ENCODE measurements at places on chromosomes 1 and 21. TPM values are rescaled to one million over a fixed set of nuclear protein-coding genes. Genes with fewer than 3 reads are reported as not detected.

- peaks cover 32% of the 10 kb centered on the region for H3K4me1 ChIP-seq
- H3K4me3 ChIP-seq: peak within 1 kb of the TSS; percentile 55
- DNase-seq: peak; percentile 100
- H3K27ac ChIP-seq: peak within 1 kb of the TSS; percentile 88
- H3K27me3 ChIP-seq: no peaks in the 10 kb centered on the region
- H3K36me3 ChIP-seq: no peaks in the 10 kb centered on the region
Observed at GRCh38 chr1:212857992-212858460, at the start of gene FLVCR1. TSS of gene FLVCR1 (plus strand) at chr1:212858275. CDS start at chr1:212858453, 178 bp downstream.

GRCh38 chr1:23624440-23624839 lies 65.1 kb upstream of the ID3 start:
- DNase-seq: no peak
- peaks cover 6% of the 10 kb centered on the region for H3K4me1 ChIP-seq
- peaks cover 5% of the 10 kb centered on the region for H3K27me3 ChIP-seq
- H3K4me3 ChIP-seq: no peak overlapping the region
- H3K36me3 ChIP-seq: no peaks in the 10 kb centered on the region
- peak overlapping the region; percentile 21 for H3K27ac ChIP-seq

DNA sequence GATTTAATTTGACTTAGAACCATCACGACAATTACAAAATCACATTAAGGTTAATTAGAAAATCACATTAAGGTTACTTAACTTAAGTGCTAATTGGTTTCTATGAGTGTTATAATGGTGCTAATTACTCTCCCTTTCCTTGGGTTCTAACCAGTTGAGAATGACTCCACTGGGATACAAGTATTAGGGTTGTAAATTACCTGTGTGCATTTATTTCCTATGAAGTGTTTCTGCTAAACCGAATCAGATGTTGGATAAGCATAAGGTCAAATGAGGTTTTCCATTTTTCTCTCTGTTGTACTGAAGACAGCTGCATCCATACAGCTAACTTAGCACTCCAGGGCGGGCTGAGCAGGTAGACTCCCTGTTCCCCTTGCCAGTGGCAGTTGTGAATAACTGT lies 610.3 kb upstream of the TMPRSS15 start:
- no peaks in the 10 kb centered on the region for H3K27me3 ChIP-seq
- H3K4me3 ChIP-seq: no peak overlapping the region
- no peak overlapping the region for H3K27ac ChIP-seq
- no peaks in the 10 kb centered on the region for H3K36me3 ChIP-seq
- H3K4me1 ChIP-seq: no peaks in the 10 kb centered on the region

GRCh38 chr1:188022661-188023060 lies 1193.9 kb downstream of the PLA2G4A start:
- no peaks in the 10 kb centered on the region for H3K36me3 ChIP-seq
- no peaks in the 10 kb centered on the region for H3K4me1 ChIP-seq
- no peak overlapping the region for H3K27ac ChIP-seq

GFI1 gene
- 19.2 TPM for total RNA-seq

GRCh38 chr21:19123525-19123924 lies 719.9 kb upstream of the TMPRSS15 start:
- no peaks in the 10 kb centered on the region for H3K4me1 ChIP-seq
- no peaks in the 10 kb centered on the region for H3K36me3 ChIP-seq
- H3K27me3 ChIP-seq: no peaks in the 10 kb centered on the region

DNA sequence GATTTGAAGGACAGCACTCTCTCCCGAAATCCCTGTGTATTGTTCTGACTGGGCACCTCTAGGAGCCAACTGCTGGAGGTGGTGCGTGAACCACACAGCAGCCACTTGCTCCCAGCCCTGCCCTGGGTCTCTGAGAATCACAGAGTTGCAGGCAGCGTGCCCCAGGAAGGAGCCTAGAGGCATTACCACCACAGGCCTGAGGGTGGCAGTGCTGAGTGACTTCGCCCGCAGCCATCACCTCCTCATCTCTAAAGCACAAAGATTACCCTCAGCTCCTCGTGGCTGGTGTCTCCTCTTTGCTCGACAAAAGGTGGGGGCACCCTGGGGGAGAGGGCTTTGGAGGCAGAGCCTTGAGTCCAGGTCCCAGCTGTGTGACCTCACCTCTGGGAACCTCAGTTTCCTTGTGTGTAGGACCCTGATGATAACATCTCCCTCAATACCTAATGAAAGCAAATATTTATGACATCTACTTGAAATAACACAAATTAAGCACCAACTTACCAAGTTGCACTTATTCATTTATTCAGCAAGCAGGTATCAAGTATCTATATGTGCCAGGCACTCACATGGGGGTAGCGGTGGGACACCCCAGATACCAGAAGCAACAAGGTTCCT lies 86.3 kb downstream of the VWA5B1 start:
- H3K4me1 ChIP-seq: peaks cover 5% of the 10 kb centered on the region
- H3K36me3 ChIP-seq: no peaks in the 10 kb centered on the region
- no peaks in the 10 kb centered on the region for H3K27me3 ChIP-seq
- peak; percentile 79 for DNase-seq

DNA sequence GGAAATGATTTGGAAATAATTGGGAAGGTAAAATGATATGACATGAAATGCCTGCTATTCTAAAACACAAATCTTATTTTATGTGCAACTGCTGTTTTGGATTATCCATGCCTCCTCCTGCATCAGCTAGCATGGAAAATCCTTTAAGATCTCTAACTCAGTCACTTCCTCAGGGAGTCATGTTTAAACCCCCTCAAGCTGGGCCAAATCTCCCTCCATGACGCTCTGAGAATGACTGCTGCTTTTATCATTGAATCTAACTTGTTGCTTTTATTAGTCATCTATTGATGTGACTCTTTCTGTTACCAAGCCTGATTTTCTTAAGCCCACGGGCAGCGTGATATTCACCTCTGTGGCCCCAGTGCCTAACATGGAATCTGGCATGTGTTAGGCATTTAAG lies 324.8 kb downstream of the DISC1 start:
- peaks cover 2% of the 10 kb centered on the region for H3K36me3 ChIP-seq
- H3K27me3 ChIP-seq: no peaks in the 10 kb centered on the region
- no peak for DNase-seq
- no peak overlapping the region for H3K4me3 ChIP-seq
- no peak overlapping the region for H3K27ac ChIP-seq
